Foreskin keratinocyte (primary cell): ENCODE measurements at places on chromosomes 7 and 10. TPM values are rescaled to one million over a fixed set of nuclear protein-coding genes. Genes with fewer than 3 reads are reported as not detected.

NXPH1 gene
- total RNA-seq = not detected in 2 replicates

- no peak for DNase-seq
These were observed 101.5 kb upstream of the CSTF2T start for GRCh38 chr10:51800725-51801424.

RPEL1 gene
- total RNA-seq = not detected in 2 replicates

DNA sequence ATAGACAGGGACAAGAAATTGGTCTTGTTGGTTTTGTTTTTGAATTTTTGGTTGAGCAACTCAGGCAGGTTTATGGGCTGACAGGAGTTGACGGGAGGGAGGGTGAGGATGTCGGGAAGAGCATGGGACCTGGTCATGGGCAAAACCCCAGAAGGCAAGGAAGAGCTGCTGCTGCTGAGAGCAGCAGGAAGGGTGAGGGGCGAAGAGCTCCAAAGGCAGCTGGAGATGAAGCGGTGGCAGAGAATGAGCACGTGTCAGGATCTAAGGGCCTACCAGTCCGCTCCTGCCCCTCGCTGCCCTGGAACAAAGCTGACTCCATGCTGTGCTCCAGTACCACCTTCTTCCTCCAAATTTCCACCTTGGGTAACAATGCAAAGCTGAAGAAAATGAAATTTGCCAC is 84.3 kb downstream of the ARHGAP22 start:
- DNase-seq = no peak

DNA sequence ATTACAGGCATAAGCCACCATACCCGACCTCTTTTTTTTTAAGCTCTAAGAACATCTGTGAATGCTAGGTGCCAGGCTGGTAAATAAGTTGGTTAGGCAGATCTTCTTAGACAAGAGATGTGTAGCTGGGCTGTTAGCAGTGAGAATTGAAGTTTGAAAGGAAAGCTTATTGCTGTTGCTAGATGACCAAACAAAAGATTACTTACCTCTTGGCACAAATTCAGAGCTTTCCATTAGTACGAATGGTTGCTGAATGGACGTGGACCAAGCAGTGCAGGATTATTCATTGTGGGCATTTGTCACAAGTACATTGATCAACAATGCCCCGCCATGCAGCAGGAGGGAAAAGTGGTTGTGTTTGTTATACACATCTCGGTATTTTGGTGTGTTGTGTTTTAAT is 131.2 kb downstream of the GFRA1 start:
- no peak for DNase-seq

- no peak for DNase-seq
These were observed 5.8 kb downstream of the MACC1 start for GRCh38 chr7:20211376-20211775.

ARHGAP22 gene
- 5.2 and 7.1 TPM in 2 replicates for total RNA-seq

- DNase-seq = no peak
These were observed 93.8 kb upstream of the SVIL start for GRCh38 chr10:29728541-29729049.
